ENCODE measurements at places on chromosomes 5 and 9. TPM values are rescaled to one million over a fixed set of nuclear protein-coding genes. Genes with fewer than 3 reads are reported as not detected.

- ATAC-seq = no peak
These were observed 37.4 kb downstream of the RAD50 start for GRCh38 chr5:132594170-132594569.

- ATAC-seq = no peak
These were observed 960.6 kb upstream of the DMAC1 start for GRCh38 chr9:8760000-8760767.

Gene PCDHGA4
- total RNA-seq = 0.48 TPM

Gene PCDHGA11
- total RNA-seq = 1.9 TPM

Data from esophagus mucosa (tissue), 1 donor.